Left colon (tissue), 2 donors: ENCODE measurements at places on chromosomes 2 and 18. TPM values are rescaled to one million over a fixed set of nuclear protein-coding genes. Genes with fewer than 3 reads are reported as not detected.

GRCh38 chr18:12751503-12751884, 48.7 kb downstream of the PSMG2 start:
- DNase-seq, result no peak

GRCh38 chr18:13537022-13537780, 189.2 kb downstream of the FAM210A start:
- no peak for DNase-seq

- DNase-seq, result no peak
These were observed 458.6 kb downstream of the FBXO15 start for GRCh38 chr18:73688851-73689711.

GRCh38 chr18:62781893-62782292, 66.6 kb downstream of the PHLPP1 start:
- no peak for DNase-seq

GRCh38 chr2:58532641-58533040, 291.5 kb upstream of the FANCL start:
- no peak for DNase-seq

GRCh38 chr2:33069894-33070651, 123.3 kb downstream of the LTBP1 start:
- DNase-seq, result no peak

DNA sequence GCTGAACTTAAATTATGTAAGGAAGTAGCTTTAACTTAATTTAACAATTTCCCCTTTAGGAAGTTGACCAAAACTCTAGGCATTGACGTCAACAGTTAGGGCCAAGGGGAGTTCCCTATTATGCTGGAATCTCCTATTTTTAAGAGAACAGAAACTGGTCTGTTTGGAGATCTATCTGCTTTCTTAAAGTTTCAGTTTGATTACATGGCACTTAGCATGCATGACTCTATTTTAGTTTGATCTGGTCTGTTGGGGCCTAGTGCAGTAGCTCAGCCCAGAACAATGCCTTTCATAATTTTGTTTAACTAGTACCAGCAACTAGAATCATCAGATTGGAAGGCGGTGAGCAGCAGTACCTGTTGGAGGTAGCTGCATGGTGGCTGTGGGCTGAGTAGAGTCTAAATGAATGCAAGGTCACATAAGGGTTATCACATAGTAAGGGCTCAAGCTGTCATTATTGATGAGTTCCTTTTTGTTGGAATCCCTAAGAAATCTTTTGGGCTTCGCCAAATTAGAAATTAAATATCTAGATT, 60.5 kb upstream of the ZNG1B start:
- no peak for DNase-seq

DNA sequence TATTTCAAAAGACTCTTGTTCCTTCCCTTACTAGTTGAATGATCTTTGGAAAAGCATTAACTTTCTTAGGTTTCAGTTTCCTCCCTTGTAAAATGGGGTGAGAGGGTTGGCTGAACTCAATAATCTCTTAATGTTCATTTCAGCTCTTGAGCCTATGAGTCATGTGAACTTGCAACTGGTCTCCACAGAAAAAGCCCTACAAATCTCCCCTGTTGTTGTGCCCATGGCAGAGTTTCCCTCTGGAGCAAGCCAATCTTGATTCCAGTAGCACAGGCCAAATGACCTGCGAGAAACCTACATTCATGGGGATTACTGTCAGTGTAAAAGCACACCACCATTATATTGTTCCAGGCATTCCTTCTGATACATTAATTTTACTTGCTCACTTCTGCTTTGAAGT, 388.9 kb downstream of the ALK start:
- DNase-seq, result no peak

DNA sequence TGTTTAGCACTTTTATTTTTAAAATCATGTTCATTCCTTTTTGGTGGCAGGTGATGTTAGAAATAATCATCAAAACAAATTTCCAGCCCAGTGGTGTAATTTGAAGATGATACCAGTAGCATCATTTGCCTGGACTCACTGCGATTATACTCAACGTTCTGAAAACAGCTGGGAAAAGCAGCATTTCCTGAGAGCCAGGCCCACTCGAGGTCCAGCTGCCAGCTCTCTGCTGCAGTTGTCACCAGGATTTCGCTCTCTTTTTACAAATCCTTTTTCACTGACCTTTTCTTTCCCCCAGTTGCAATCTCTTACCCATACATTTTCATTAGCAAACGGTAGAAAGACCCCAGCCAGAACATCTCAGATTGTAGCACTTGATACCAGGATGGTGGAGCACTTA, 110.6 kb upstream of the LYPD1 start:
- DNase-seq, result no peak

DNA sequence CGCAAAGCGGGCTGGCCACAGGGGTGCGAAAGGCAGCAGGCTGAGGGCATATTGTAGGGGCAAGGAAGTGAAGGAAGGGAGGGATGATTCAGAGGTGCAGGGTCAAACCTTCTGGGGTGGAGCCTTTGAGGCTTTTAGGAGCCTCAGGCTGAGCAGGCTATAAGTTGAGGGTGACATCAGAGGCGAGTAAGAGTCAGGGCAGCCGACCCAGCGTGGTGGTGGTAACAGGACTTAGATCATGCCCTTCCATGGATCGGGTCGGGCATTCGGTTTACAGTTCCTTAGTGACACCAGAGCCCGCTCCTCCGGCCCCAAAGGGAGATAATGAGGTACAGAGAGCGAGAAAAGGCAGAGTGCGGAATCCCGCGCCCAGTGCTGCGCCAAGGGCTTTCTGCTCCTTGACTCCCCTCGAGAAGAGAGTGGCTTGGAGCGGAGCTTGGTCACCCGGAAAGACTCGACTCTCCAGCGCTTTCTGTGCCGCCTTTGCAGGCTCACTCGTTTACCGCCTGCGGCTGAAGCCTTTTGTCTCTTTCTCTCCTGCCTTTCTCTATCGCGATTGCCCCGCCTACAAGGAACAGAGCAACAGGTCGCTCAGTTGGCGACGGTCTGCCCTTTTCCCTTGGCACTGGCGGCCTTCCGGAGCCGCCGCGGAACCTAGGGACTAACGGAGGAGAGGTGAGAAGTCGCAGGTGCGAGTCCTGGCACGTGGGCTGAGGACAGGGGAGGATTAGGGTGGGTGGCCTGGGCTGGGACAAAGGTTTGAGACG, 720 bp downstream of the LBX2 start:
- no peak for DNase-seq

DNA sequence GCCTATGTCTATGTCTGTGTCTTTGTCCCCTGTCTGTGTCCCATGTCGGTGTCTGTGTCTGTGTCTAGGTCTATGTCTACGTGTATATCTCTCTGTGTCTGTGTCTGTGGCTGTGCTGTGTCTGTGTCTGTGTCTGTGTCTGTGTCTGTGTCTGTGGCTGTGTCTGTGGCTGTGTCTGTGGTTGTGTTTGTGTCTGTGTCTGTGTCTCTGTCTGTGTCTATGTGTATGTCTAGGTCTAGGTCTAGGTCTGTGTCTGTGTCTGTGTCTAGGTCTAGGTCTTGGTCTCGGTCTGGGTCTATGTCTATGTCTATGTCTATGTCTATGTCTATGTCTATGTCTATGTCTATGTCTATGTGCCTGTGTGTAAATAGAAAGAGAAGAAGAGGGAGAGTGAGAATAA, 11.9 kb downstream of the IL1R2 start:
- no peak for DNase-seq

DNA sequence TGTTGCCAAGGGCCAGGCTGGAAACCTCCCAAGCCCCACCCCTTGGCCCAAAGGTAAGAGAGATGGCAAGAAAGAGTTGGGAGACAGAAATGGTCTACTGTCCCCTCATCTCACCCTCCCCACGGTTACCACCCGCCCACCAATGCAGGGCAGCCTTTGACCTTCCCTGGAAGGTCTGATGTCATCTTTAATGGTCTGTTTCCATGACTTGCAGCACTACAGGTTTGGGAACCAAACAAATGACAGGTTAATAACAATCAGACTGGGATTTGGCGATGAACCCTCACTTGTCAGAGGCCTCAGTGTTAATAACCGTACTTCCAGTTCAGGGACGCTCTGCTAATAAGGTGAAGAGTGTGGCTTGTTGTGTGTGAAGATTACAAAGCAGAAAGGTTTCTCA, 70.4 kb downstream of the MRO start:
- DNase-seq, result no peak

DNA sequence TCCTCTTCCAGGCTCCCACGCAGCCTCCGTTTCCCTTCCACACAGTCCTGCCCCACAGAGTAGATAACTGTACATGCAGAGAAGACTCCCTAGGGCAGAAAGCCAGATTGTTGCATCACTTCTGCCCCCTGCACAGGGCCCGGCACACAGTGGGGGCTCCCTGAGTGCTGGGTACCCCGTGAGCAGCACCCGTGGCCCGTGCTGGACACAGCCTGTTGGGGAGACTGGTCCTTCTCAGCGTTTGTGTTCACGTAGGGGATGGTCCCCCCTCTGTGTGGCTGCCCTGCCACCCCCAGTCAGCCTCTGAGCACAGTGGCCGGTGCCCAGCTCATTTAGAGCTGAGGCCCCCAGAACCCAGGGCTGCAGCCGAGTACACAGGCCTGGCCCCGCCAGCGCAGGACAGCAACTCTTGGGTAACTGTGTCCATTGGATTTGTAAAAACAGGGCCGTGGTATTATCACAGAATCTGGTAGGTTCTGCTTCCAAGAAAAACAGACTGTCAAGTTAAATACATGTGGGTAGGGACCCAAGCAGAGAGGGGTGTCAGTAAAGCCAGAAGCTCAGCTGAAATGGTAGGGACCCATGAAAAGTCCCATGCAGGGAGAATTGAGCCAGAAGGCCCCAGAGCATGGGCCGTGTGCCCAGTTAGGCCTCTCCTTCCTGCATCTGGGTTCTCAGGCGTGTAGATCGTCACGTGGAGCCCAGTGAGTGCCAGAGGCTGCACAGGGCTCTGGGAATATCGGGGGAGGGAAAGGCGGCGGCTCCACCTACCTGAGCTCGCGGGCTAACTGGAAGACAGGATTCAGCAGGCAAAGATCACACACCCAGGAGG, 257.3 kb downstream of the ATAD2B start:
- DNase-seq, result peak; percentile 76

DNA sequence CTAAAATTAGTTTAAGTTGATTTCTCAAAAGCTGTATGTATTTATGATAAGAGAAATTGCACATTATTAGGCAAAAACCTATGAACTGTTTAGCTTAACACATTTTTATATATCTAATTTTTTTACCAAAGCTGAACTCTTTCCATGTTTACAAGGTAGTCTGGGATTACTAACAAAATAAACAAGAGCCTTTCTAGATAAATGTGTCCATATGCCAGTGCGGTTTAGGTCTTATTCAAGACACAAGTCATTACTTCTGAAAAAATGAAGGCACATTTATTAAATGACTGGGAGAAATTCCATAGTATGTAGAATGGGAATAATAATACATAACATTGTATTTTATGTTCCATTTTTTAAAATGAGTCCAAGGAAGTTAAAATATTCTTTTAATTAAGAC, 82.0 kb downstream of the DPP4 start:
- no peak for DNase-seq

- no peak for DNase-seq
These were observed 31.2 kb downstream of the SCN9A start for GRCh38 chr2:166344286-166345113.

- DNase-seq, result no peak
These were observed 143.9 kb upstream of the SLC39A10 start for GRCh38 chr2:195513119-195513518.

GRCh38 chr2:133568172-133568571, at the start of gene NCKAP5:
Gene NCKAP5, minus strand, starts transcription at chr2:133568463. Its CDS starts 50,937 bp downstream, at chr2:133517526.
- peak; percentile 71 for DNase-seq

DNA sequence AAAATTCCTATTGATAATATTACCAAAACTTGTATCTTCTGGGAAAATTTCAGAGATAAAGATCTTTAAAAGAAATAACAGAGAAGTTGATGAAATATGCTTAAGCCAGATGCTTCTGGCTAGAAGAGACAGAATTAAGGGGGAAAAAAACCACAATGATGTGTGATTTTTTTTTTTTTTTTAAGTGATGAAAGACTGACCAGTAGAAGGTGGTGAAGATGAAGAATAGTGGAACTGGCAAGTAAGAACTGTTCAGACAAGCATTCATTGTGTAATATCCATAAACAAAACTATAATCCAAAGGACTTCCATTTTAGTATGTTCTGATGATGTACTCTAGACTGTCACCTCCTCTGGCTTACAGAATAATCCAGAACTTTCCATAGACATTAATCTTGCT, 89.8 kb downstream of the INO80D start:
- no peak for DNase-seq

DNA sequence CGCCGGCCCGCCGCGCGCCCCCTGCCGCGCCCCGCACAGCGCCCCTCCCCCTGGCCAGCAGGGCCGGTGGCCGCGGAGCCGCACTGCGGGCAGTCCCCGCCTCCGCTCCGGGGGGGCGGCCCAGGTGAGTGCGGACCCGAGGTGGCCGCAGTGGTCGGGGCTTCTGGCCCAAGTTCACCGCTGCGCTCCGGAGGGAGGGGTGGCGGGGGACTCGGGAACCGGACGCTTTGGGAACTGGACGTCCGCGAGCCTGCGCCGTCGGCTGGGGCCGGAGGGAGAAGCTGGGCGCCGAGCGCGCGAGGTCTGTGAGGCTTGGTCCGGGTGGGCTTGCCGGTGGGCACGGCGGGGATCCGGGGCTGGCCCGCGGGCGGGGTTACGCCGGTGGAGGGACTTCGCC, 591 bp upstream of the LDLRAD4 start:
- DNase-seq, result peak; percentile 55

- DNase-seq, result no peak
These were observed 469.3 kb upstream of the RAB12 start for GRCh38 chr18:8139891-8140406.

DNA sequence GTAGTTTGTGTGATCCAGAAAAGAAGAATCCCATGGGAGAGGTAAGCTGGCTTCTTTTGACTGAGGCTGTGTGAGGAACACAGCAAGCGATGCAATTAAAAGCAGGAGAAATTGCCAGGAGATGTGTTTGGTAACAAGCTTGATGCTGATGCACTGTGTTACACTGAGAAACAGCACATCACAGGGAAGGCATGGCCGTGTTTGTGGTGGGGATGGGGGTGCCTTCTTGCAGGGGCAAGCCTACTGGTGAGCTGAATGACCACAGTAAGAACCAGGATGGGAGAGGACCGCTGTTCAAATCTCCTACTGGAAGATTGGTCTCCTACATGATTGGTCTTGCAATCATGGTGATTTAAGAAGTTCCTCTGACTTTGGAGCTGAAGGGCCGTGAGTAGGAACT, 477.7 kb upstream of the HS6ST1 start:
- no peak for DNase-seq

- no peak for DNase-seq
These were observed 118.9 kb upstream of the FAM136A start for GRCh38 chr2:70420740-70421139.

GRCh38 chr18:22465859-22466457, 48.2 kb upstream of the CTAGE1 start:
- DNase-seq, result no peak

The SP140L gene
- 18.6 TPM for total RNA-seq

The SLC9A4 gene
- total RNA-seq, result 0.34 TPM

The CETN1 gene
- total RNA-seq, result not detected

The CCL20 gene
- total RNA-seq, result 13.6 TPM

The MERTK gene
- 9.2 TPM for total RNA-seq

The C1QL2 gene
- not detected for total RNA-seq

The CRYGD gene
- not detected for total RNA-seq

The FBXO36 gene
- 1.6 TPM for total RNA-seq

The FBXO41 gene
- total RNA-seq, result 2.1 TPM

The RNF125 gene
- 12.0 TPM for total RNA-seq

The PTCD3 gene
- total RNA-seq, result 101 TPM
